Tibial nerve (tissue), 4 donors: ENCODE measurements at places on chromosomes 6 and 20. TPM values are rescaled to one million over a fixed set of nuclear protein-coding genes. Genes with fewer than 3 reads are reported as not detected.
A peak's percentile ranks its signal among the peaks of the same experiment; 100 is the strongest.

- no peak for DNase-seq
Measured at GRCh38 chr6:11975353-11975977, 36.6 kb upstream of the HIVEP1 start.

GRCh38 chr6:106199998-106200397 lies 113.9 kb downstream of the PRDM1 start:
- DNase-seq: no peak

The BTNL2 gene
- total RNA-seq: not detected

- no peak for DNase-seq
Measured at GRCh38 chr20:53764415-53764800, 170.8 kb upstream of the ZNF217 start.

GRCh38 chr20:36830791-36831691 lies 44.9 kb upstream of the TLDC2 start:
- DNase-seq: peak; percentile 23

DNA sequence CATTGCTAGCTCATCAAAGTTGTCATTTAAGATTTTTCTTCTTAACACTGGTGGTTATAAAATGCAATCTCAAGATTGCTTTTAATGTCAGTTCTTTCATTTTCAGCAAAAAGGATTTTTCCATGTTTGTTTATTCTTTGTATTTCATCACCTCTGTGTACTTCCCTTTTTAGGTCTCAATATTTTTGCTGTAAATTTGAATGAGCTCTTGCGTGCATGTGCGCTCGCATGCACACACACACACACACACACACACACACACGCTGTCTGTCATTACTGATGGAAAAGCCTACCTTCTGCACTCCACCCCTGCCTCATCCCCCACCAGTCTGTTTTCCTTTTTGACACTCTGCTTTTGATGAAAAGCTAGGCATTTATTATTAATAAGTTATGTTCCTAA lies 85.3 kb upstream of the FYN start:
- DNase-seq: no peak

- DNase-seq: no peak
Measured at GRCh38 chr6:79042088-79042798, 35.8 kb downstream of the PHIP start.

DNA sequence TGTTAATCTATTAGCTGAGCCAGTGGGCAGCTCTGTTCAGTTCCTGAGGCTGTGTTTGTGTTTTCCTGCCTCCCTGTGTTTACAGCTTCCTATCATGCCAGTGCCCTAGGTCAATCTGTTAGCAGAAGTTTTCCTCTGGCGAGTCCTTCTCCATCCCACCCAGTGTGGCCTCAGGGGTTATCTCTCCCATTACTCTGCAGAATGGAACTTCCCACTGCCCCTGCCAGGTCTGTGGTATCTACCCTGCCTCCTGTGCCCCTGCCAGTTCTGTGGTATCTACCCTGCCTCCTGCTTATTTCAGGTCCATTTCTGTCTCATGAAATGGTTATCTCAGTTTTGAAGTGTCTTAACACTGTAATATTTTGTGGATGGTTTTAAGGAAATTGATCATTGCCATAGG lies 63.1 kb downstream of the SLX4IP start:
- no peak for DNase-seq

The CLIC5 gene
- 6.6 TPM for total RNA-seq

- DNase-seq: no peak
Measured at GRCh38 chr20:33320006-33320405, 37.0 kb downstream of the BPIFB1 start.

The SAMD10 gene
- total RNA-seq: 3.3 TPM

DNA sequence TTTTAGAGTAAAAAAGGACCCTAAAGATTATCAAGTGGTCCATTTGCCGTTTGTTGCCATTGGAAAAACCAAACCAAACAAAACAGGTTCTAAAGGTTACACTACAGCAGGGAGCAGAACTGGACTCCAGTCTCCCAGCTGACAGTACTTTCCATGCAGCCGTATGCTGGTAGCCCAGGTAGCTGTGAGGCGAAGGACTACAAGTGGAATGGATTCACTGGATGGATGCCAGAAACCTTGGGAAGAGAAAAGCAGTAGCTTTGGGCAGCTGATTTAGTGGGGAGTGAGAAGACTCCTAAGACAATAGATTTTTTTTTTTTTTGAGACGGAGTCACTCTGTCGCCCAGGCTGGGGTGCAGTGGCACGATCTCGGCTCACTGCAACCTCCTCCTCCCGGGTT lies 88.3 kb downstream of the SASH1 start:
- no peak for DNase-seq

GRCh38 chr20:3082306-3082951 lies 2.1 kb downstream of the AVP start:
- DNase-seq: no peak

The HLA-DOB gene
- 2.1 TPM for total RNA-seq

The POU5F1 gene
- 9.8 TPM for total RNA-seq

DNA sequence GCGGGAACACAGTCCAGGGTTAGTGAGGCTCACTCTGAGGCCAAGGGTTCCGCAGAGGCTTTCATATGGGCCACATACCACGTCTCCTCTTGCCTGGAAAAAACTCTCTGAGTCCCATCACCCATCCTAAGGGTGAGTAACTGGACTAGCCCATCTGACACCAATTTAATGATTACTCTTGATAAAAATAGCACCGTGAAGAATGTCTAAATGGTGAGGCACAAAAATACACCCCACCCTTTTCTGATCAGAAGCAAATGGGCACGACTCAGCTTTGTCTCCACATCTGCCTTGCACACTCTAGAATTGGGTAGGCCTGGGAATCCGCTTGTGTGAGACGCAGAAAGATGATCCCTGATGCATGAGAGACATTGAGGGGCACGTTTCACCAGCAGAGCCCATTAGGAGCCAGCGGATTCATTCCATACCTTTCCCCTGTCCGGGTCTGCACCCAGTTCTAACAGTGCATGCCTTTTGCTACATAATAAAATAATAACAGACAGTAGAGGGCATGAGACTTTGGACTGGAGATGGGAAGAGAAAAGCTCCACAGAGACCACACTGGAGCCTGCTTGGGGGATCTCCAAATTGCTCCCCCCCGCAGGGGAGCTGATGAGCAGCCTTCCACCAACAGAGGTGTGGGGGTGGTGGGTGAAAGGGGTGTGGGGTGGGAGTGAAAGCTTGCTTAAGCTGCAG lies 110.0 kb upstream of the KCNK16 start:
- DNase-seq: no peak

- no peak for DNase-seq
Measured at GRCh38 chr6:70985156-70985555, 28.3 kb upstream of the B3GAT2 start.

- no peak for DNase-seq
Measured at GRCh38 chr20:3115190-3116107, 30.9 kb upstream of the AVP start.

DNA sequence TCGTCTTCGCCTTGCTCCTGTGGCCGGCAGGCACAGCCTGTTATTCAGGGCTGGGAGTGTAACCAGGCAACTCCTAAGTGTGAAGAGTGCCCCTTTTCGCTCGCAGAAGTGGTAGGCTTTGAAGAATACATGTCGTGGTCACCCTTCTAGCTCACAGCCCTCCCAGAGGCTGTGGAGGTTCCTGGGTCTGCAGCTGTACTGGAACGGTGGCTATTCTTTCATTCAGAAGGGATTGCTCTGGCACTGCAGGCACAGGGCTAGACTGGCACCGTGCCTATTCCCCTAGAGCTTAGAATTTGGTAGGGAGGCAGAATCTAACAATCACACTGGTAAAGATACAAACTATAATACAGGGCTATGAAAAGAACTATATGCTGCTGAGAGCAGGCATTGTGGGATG lies 1.1 kb upstream of the SRSF12 start:
- DNase-seq: no peak

The KCNB1 gene
- total RNA-seq: 5.7 TPM

DNA sequence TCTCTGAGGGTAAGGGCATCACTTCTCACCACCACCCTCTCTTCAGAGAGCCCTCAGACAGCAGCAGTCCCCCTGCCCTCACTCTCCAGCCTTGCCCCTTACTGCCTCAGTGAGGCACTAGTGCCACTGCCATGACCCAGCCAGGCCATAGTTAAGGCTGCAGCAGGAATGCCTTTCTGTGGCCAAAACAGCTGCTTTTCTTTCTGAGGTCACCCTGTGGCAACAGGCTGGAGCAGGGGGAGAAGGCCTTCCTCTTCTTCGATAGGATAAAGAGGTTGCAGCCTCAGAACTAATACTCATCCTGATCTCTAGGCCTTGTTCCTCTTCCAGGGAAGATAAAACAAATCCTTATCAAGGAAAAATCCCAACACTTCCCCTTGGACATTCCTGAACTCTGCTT lies 56.8 kb upstream of the ECI2 start:
- no peak for DNase-seq

The SLC22A7 gene
- not detected for total RNA-seq

- no peak for DNase-seq
Measured at GRCh38 chr6:3819161-3820110, 29.7 kb upstream of the FAM50B start.

The XKR7 gene
- total RNA-seq: not detected

DNA sequence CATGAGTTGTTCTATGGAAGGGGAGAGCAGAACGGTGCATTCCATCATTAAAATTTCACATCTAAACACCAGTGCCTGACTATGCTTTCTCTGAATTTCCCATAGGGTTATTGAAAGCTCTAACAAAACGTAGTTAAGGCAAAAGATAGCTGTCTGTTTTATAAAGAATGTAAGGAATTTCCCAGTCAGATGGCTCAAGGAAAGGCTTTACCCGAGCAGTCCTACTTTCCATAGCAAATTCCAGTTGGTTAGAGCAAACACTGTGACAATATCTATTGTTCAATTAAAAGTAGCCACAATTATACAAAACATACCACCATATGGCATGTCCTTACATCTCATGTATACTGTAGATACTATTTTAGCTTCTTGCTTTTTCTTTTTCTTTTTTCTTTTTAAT lies 1059.5 kb upstream of the FLRT3 start:
- DNase-seq: no peak

The HLA-G gene
- total RNA-seq: not detected

- DNase-seq: no peak
Measured at GRCh38 chr6:31065556-31065955, 46.8 kb downstream of the C6orf15 start.

DNA sequence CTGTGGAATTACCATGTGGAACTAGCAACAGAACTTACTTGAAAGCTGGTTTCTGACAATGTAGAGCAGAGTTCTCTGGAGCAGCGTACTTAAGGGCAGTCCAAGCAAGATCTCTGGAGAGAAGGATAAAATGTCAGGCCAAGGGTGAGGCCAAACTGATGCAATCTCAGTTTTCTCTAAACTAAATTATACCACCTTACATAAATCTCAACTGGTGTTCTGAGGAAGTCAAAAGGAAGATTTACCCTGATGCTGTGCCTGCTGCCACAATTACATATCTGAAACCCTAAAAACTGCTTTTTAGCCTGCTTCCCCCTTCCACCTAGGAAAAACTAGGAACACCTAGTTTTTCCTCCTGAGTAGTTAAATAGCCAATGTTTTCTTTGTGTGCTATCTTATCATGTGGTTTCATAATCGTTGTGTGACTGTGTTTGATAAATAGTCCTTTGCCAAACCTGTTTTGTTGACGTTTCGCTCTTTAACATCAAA lies 28.1 kb downstream of the NCOA7 start:
- DNase-seq: no peak

GRCh38 chr6:140857739-140858380 lies 1274.9 kb upstream of the GJE1 start:
- no peak for DNase-seq

The RBBP8NL gene
- not detected for total RNA-seq

GRCh38 chr20:62637110-62637509 lies 5.2 kb upstream of the SLCO4A1 start:
- no peak for DNase-seq

The TFAP2C gene
- total RNA-seq: 0.20 TPM

DNA sequence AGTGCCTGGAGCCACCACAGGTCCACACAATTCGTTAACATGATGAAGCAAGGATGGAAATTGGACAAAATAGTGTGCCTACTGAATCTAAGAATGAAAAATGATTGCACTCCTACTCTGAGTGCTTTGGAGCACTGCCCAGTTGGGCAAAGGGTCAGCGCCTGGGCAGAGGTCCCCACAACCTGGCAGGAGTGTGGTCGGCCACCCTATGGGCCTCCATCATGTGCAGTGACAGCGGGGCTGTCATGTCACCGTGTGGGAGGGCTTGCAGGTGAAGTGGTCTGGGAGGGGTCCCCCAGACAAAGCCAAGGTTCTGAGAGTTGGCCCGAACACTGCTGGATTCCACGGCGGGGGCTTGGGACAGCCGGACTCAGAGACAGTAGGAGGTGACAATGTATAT lies 36.2 kb upstream of the CD93 start:
- no peak for DNase-seq

DNA sequence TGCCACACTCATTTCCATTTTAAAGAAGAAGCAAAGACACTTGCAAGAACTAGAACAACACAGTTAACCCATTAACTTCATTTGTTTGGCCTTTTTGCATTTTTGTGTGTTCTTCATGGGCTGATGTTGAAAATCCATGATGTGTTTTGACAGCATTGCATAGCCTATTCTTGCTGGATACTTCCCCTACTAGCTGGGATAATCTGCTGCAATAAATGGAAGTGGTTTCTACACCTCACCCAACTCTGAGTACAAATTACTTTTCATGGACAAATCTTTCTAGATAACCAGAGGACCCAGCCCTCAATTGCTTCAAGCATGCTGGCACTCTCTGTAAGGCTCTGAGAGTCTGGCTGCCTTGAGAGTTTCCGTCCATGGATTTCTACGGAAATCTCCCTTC lies 26.5 kb downstream of the CST9L start:
- DNase-seq: no peak

DNA sequence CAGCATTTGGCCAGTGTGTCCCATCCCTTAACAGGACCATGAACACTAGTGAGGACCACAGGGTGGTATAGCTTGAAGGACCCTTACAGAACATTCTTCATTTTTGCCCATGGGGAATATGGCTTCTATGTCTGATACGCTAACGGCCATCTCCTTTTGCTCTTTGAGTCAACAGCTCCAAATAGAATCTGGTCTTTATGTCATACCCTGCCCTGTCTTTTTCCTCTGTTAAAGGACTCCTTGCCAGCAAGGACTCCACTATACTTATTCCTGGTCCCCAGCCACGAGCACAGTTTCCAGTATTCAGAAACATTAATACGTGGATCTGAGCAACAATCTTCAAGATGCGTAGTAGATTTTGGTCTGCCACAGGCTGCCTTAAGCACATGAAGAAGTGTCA lies 22.5 kb downstream of the SERPINB1 start:
- DNase-seq: no peak

DNA sequence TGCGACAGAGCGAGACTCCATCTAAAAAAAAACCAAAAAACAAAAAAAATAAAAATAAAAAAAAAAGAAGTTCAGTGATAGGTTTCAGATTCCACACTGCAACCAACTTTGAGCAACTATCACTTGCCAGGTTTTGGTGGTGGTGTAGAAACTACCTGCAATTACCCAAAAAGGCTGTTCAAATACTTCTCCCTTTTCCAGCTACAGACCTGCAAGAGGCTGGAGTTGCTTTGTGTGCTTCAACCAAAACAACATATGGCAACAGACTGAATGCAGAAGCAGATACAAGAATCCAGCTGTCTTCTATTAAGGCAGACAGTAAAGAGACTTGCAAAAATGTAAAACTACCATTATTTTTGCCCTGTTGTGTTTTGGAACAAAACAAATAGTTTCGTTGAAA lies 9.3 kb upstream of the BCAS1 start:
- DNase-seq: no peak
